ENCODE measurements at places on chromosomes 7 and 10.

DNA sequence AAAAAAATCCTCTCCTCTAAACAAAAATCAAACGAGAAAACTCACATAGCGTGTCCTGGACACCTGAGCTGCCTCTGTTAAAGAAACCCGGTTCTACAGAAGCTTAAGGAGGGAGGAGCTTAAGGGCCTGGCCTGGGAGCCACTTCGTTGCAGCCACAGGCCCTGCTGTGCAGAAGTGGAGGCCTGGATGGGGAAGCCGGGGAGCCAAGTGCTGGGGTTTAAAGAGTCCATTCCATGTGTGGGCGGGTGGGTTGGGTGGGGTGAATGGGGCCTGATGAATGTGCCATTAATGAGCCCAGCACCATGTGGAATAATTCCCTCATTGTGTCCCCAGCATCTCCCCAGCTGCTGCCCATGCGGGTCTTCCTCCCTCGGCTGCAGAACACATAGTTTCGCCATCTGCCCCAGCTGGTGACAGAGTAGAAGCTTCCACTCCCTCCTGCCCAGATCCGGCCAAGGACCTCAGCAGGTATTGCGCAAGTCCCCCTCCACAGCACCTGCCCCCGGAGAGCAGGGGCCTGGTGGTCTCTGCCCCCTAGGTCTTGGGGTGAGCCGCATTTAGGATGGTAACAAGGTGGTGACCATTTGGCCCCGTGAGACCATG lies 127.8 kb upstream of the BTBD16 start:
- no peak for DNase-seq

DNA sequence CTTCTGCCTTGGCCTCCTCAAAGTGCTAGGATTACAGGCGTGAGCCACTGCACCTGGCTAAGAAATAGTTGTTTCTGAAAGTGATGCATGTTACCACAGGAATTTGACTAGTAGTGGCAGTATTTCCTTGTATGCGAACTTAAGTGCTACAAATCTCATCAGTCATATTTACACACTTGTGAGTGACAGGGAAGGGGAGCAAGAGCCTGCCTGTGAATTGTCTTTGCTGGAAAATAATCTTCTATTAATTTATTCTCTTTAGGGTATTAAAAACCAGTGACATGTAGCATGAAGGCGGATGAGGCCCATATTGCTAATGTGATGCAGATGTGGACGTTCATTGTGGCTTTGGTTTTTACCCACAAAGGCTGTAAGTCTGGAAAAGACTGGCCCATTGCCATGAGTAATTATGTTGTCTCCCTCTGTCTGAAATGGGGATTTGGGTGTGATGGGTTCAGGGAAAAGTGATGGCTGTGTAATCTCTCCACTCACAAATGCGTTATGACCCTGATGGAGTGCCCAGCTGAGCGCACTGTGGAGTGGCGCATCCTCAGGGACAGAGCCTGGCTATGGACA lies 97.6 kb downstream of the CCNY start:
- no peak for DNase-seq

DNA sequence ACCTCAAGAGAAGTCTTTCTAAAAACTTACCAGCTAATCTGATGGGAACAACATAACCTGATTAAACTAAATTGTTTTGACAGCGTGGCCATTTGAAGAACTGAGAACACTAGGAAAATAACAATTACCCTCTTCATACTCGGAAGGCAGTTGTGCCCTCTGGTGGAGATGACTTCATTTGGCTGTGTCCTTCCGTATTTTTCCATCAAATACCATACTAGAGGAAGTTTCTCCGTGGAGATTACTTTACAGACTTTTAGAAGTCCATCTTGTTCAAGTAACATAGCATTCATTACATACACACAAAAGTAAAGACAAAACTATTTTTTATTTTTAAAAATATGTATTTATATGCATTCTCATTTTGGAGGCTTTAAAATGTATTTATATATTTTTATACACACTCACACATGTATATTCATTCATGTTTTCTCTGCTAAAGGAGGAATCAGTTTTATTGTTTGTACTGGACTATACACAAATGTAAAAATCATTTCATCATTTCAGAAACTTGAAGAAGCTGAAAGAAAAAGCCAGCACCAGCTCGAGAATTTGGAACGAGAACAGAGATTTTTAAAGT lies 25.2 kb downstream of the SMNDC1 start:
- DNase-seq: peak; percentile 79

DNA sequence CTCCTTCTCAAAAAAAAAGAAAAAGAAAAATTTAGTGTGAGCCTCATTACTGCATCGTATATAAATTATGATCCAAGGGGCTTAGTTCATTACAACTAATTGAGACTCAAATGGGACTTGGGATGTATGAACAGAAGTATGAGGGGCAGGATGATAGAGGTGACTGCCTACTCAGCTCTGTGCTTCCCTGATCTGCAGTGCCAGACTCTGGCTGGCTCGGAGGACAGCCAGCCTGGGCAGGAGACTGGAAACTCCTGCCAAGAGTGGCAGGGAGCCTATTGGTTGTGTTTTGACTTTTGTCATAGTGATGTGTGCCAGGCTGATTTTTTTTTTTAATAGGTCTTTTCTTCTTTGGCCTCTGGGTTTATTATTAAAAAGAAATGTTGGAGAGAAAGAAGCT lies 73.8 kb upstream of the GTF2IRD1 start:
- DNase-seq: no peak

GRCh38 chr10:6153845-6154244 lies 48.9 kb upstream of the PFKFB3 start:
- no peak for DNase-seq

- no peak for DNase-seq
Measured at GRCh38 chr7:114989531-114989930, 67.6 kb downstream of the MDFIC start.

GRCh38 chr10:14562218-14563075 lies 212.2 kb downstream of the FAM107B start:
- DNase-seq: no peak

DNA sequence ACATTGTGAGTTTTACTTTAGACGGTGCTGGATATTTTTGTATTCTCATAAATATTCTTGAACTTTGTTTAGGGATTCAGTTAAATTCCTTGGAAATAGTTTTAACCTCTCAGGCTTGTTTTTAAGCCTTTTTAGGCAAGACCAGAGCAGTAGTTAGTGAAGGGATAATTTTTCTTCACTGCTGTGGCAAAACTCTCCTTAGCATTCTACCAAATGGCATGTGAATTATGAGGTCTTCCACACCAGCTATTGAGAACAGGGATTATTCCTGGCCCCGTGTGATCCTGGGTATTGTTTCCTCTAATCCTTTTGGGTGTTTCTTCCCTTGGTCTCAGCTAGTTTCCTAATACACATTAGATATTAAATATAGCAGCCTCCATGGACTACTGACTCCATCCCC lies 46.2 kb downstream of the CCDC71L start:
- no peak for DNase-seq

DNA sequence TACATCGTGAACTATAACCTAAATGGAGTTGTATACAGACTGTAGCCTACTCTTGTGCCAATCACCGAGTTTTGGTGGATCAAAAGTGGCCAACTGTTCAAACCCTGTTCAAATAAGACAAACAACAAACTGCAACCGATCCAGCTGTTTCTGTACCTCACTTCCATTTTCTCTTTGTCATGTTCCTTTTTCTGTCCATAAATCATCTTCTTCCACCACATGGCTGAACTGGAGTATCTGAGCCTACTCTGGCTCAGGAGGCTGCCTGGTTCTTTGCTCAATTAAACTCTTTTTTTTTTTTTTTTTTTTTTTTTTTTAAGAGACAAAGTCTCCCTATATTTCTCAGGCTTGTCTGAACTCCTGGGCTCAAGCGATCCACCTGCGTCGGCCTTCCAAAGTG lies 59.0 kb upstream of the NPVF start:
- no peak for DNase-seq

- no peak for DNase-seq
Measured at GRCh38 chr10:125629758-125630376, 53.1 kb downstream of the TEX36 start.

GRCh38 chr10:36443233-36443632 lies 682.2 kb upstream of the ANKRD30A start:
- no peak for DNase-seq

DNA sequence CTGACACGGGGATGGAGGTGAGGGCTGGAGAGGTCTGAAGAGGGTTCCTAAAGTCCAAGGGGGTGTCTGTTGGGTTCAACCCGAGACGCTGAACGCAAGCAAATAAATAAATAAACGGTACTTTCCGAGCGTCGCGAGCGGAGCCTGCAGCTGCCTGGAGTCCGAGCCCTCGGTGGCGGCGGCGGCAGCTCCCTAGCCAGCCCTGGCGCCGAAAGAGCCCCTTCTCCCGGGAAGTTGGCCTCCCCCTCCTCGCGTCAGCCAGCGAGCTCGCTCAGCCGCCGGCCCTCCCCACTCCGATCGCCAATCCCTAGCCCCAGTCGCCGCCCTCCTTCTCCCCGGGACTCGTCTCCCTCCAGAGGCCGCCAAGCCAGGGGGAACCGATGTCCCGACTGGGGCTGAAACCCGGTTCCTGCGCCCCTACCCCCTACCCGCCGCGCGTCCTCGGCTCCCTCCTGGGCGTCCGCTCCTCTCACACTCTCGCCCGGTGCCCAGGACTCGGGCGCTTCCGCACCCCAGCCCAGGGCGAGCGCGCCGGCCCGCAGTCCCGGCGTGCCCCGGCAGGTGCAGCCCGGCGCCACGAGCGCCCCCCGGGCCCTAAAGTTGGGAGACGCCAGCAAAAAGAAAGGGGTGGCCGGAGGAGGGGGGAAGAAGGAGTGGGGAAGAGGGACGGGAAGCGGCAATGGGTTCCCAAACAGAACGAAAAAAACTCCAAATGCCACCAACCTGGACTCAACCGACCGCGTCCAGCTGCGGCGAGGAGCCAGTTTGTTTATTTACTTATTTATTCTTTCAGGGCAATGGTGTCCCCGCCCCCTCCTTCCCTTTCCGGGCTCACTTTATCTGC lies at the start of gene GFRA1:
TSS of gene GFRA1 (minus strand) at position 767 of the 844 bp plus-strand sequence. CDS start 1,177 bp downstream, outside the sequence.
- DNase-seq: no peak

GRCh38 chr7:143120691-143121405 lies 11.0 kb upstream of the PIP start:
- DNase-seq: no peak

DNA sequence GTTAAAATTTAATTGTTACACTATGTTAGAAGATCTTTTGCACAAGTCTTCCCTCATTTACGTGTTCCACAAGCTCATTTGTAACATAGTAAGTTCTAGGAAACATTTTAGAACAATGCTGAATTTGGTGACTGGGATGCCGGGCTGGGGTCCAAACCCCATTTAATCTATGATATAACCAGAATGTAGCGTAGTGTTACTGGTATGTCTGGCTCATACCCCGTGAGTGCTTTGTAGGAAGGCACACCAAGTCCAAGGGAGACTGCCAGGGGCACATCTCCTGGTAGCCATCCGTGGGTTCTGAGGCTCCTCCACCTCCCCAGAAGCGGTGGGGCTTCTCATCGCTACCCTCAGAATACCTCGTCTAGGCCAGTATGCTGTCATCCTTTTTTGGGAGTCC lies 21.3 kb upstream of the TMEM236 start:
- no peak for DNase-seq

DNA sequence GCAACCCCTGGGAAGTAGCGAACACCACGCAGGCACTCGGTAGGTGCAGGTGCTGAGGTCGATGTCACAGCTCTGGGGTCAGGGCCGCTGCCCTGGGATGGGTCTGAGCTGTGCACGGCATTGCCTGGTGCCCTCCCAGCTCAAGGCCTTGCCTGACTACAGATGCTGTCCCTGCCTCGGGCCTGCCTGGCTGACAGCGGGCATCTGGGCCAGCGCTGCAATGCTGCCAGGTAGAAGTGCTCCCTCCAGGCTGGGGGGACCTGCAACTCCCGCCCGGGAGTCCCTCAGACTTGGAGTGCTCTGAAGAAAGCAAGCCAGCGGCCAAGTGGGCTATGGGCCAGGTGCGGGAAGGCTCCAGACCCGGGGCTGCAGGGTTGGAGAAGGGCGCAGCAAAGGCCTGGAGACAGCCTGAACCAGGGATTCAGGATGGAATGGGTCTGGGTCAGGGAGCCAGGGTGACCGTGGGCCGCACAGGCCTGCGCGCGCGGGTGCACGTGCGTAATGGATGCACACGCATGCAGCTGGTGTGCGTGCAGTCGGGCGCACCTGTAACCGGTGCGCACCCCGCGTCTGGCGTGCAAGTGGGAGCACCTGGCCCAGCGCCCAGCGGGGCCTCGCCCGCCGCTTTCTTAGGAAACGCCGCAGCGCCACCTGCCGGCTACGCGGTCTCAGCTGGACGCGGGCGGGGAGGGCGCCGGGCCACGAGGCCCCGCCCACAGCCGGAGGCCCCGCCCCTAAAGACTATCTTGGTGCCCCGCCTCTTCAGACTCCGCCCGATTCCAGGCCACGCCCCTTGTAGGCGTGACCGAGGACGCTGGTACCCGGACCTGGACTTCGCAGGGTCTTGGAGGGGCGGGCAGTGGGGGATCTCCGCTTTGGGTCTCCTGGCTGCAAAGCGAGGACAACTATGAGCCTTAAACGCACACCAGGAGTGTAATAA lies 46.7 kb downstream of the MICALL2 start:
- DNase-seq: peak; percentile 84

DNA sequence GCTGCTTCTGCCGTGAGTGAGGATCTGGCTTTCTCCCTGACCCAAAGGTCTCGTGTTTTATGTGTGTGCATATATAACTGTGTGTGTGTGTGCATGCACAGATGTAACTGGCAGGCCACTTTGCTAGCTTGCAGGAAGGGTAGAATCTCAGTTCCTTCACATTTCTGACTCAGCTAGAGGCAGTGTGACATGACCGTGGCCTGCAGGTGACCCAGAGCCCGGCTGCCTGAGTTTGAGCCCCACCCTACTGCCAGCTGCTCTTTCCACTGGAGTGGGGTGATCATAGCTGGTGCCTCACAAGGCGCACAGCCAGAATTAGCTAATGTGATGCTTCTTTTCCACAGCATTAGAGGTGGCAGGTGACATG lies 9.3 kb upstream of the MYL7 start:
- DNase-seq: no peak

- no peak for DNase-seq
Measured at GRCh38 chr10:5951167-5951711, 26.1 kb downstream of the IL15RA start.

GRCh38 chr7:47932466-47933037 lies 15.7 kb downstream of the PKD1L1 start:
- no peak for DNase-seq

DNA sequence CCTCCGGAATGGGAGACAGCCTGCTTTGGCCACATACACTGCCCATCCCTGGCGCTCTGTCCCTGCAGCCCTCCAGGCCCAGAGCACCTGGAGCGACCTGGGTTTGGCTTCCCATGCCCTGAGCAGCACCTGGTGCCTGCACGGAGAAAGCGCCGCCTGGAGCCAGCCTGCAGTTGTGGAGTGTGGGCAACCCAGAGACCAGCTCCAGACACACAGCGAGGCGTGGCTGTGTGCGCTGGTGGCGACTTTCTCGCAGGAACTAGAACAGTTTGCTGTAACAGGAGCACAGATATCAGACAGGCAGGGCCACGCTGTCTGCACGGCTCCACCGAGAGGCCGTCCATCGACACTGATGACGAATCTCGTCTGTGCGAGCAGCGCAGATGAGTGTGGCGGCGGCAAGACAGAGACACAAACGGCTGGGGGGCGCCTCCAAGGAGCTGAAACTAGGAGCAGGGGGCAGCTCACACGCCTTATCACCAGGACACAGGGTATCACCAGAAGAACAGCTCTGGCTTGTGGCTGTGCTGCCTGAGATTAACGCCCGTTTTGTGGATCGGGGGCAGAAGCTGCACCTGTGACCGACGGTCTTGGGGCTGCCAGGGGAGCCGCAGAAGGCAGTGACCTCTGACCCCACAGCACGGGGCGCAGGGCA lies 275.3 kb downstream of the DNAJB6 start:
- DNase-seq: no peak

- no peak for DNase-seq
Measured at GRCh38 chr7:29086545-29086944, 59.8 kb downstream of the CPVL start.
